ENCODE measurements at places on chromosomes 1 and 21.

DNA sequence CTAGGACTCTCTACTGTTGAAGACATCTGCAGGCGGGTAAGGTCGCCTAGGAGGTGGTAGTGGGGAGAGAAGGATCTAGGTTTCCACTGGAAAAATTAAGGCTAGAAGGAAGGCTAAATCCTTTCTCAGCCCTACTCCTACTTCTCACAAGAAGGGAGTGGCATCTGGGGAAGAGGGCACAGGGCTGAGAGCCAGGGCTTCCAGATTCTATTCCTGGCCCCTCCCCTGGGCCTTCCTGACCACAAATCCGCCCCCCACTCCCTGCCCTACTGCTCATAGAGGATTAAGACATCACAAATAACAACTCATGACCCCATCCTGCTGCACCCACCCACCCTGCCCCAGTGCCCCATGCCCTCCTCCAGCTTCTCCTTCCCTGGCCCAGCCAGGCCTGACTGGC lies 2.5 kb downstream of the PHLDA3 start:
- no peak for DNase-seq

DNA sequence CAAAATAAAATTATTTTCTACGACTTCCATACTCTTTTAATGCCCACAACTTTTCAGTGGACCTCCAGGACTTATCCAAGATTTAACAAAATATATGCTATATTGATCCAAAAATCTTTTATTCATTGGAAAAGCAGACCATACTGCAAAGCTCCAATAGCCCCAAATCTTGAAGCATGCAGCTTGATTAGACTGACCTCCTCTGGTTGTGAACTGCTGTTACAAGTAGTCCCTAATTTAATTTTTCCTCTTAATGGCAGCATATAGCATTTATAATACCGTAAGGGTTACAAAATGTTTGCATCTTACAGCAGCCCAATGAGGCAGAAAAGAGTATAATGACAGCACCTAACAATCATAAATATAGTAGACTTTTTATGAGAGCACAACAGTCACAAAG lies 49.8 kb downstream of the TPR start:
- DNase-seq: no peak

- peak; percentile 72 for DNase-seq
These were observed at the start of gene JTB for GRCh38 chr1:153977250-153978240. Gene JTB (minus strand): TSS chr1:153977674. CDS start chr1:153977252, 422 bp downstream.

GRCh38 chr1:24541711-24542346 lies 14.1 kb upstream of the NCMAP start:
- no peak for DNase-seq

DNA sequence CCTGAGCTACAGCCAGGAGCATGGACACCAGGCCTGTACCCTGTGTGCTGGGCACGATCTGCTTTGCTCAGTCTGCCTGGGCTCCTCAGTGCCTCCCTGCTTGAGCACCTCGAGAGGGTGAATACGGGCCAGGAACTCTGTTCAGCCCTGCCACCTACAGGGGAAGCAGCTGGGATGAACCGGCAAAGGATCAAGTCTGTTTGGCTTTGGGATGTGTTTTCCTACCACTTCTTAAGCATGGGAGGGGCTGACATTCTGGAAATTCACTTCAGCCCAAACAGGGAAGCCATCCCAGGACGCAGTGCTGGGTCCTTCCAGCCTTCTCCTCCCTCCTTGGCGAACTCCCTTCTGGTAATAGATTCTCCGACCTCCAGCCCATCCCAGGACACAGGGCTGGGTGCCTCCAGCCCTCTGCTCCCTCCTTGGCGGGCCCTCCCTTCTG lies 55.8 kb upstream of the SELENON start:
- no peak for DNase-seq

DNA sequence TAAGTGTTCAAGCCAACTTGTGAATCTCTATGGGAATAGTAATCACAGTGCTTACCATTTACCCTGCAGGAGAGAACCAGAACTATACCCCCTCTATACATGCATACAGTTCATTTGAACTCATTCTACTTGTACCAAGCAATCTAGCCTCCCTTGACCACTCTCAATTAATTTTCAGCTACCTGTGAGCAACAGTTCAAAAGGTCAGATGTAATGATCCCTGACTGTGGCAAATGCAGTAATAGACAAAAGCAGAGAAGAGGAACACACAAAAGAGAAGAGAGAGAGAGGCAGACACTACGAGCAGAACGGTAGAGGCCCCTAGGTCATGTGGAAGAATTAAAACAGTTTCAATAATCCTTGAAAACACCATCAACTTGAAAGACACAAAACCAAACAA lies 52.8 kb downstream of the FMO4 start:
- no peak for DNase-seq

DNA sequence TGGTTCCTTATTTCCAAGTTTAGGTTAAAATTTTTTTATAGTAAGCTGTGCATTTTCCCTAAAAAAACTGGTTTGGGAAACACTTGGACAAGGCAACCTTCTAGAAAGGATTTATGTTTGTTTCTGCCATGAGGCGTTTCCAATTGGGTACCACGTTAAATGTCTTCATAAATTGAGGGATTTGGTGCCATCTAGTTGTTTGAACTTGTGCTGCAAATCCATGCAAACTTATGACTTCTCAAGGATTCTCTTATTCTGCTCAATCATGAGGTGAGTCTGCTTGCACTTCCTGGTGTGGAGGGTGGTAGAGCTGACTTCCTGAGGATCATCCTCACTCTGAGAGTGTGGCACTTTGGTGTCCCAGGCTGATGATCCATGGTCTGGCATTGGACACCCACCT lies 123.3 kb downstream of the PCNX2 start:
- DNase-seq: no peak

DNA sequence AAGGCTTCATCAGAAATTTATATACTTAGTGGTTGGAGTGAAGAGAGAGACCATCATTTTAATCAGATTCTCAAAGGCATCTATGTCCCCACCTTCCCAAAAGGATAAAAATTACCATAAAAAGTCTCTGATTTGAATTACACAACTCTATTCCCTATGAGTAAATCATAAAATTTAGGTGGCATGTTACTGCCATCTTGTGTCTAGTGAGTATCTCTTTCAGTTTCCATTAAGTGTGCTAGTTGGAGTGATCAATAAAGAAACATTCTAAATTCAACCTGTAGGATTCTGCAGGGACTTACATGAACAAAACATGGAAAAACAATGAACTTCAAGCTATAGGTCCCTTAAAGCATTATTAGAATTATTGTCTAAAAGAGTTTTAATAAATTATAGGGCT lies 655.4 kb downstream of the LTN1 start:
- no peak for DNase-seq

DNA sequence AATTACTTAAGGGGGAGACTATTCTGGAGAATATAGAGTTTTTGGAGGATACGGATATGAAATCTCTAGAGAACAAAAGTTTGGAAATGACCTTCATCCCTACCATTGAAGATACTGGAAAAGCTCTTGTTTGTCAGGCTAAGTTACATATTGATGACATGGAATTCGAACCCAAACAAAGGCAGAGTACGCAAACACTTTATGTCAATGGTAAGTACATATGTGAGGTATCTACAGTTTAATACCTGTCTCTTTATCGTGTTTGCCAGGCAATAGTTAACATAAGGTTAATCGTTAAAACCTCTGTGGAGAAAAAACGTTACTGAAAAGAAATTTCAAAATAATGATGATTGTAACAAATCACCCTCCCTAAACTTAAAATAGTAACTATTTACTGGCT lies 11.8 kb downstream of the VCAM1 start:
- DNase-seq: no peak

- peak; percentile 63 for DNase-seq
These were observed 92.6 kb downstream of the HHIPL2 start for GRCh38 chr1:222455188-222455879.

- no peak for DNase-seq
These were observed 9.4 kb downstream of the ST3GAL3 start for GRCh38 chr1:43716559-43717281.

DNA sequence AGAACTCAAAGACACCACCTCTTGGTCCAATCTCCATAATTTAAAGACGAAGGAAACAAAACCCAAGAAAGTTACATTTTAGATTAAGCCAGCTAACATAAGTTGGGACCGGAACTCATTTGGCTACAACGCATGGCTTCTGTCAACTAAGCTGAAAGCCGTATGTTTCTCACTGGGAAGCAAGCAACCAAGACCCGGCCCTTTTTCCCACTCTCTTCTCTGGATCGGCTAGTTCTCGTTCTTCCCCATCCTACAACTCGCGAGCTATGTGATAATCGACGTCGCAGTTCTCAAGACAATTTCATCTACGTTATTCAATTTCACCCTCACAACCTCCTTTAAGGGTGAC lies 601 bp downstream of the CCT8 start:
- no peak for DNase-seq

DNA sequence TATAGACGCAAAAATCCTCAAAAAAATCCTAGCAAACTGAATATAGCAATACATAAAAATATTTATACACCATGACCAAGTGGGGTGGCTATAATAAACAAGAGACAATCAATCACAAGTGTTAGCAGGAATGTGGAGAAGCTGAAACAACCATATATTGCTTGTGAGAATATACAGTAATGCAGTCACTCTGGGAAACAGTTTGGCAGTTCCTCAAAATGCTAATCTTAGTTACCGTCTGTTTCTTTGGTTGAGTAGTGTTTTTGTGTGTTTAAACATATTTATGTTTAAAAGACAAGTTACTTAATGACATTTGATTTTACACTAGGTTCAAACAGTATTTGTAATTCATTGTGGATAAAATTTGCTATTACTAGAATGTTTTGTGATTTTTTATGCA lies 792.0 kb downstream of the LTN1 start:
- DNase-seq: no peak

GRCh38 chr21:28828981-28829380 lies 163.7 kb downstream of the LTN1 start:
- DNase-seq: no peak

- DNase-seq: no peak
These were observed 42.9 kb downstream of the ERG start for GRCh38 chr21:38455403-38455802.

DNA sequence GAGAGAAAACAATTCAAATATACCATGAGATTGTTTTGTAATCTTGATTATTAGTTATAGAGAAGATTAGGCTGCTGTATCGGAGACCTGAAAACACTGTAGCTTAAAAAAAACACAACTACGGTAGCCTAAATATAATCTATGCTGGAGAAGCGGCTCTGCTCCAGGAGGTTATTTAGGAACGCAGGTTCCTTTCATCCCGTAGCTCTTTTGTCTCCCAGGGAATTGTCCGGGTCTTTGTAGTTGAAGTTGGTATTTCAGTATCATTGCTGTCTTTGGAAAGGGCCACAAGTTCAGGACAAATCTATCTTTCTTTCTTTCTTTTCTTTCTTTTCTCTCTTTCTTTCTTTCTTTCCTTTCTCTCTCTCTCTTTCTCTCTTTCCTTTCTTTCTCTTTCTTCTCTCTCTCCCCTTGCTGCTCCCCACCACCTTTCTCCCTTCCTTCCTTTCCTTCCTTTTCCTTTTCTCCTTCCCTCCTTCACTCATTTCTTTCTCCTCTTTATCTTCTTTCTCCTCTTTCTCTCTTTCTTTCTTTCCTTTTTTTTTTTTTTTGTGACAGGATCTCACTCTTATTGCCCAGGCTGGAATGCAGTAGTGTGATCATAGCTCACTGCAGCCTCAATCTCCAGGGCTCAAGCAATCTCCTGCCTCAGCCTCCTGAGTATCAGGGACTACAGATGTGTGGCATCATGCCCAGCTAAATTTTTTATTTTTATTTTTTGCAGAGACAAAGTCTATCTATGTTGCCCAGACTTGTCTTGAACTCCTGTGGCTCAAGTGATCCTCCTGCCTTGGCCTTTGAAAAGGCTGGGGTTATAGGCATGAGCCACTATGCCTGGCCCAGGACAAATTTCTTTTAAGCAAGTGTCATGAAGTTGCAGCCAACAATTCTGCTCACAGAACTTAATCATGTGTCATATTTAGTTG lies 10.9 kb upstream of the NFIA start:
- no peak for DNase-seq

DNA sequence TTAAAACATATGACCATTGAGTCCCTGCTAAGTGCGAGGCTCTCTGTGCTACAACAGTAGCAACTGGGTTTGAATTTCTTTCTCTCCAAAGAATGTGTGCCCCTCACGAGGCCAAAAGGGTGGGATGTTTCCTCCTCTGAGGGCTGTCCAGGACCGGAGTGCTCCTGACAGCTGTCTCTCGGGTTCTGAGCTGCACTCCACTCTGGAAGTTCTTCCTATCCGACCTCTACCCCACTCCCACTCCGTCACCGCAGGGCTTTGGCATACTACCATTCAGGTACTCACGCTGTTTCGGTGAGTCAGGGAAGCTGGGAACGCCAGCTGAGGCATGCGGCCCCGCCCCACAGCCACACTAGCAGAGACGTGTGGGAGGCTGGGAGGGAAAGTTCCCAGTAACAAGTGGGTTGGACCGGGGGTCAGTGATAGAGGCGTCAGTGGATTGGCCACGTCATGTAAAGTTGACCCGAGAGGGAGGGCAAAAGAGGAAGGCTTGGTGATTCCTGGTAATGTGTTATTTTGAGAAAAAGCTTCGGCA lies 705 bp upstream of the SLC50A1 start:
- no peak for DNase-seq

DNA sequence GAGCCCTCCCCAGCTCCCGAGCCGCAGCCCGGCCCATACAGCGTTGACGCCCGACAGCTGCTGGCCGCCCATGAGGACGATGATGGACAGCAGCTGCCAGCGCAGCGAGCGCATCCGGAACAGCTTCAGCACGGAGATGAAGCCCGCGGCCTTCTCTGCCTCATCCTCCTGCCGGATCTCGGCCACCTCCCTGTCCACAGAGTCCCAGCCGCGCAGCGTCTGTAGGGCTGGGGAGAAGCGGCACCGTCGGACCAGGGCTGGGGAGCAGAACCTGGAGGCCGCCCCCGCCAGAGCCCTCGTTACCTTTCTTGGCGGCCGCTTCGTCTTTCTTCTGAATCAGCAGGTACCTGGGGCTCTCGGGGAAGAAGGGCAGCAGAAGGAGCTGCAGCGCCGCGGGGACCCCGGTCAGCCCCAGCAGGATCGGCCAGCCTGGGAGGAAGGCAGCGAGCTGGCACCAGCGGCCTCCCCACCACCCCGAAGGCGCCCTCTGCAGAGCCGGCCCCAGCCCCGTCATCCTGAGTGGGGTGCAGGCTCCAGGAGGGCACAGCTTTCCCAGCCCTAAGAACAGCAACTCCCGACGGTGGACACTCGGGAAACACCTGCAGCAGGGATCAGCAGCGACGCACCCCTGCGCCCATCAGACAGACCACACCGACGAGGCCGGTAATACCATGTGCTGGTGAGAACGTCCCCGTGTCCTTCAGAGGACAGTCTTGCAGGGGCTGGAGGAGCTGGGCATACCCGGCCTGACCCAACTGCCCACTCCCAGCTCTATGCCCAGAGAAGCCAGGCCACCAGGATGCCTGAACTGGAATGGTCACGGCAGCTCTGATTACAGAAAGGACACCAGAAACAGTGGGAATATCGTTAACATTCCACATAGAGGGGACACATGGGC lies 13.8 kb upstream of the SLC2A7 start:
- no peak for DNase-seq

- DNase-seq: no peak
These were observed 208.7 kb upstream of the CSF3R start for GRCh38 chr1:36691374-36691773.
